ENCODE measurements at places on chromosomes 7 and 10. TPM values are rescaled to one million over a fixed set of nuclear protein-coding genes. Genes with fewer than 3 reads are reported as not detected.

The TMEM225B gene
- 1.1 TPM for total RNA-seq

The CEP41 gene
- total RNA-seq = 6.5 TPM

The CRPPA gene
- total RNA-seq = 1.8 TPM

The ADAM22 gene
- total RNA-seq = 0.37 TPM

The ASB4 gene
- under 0.01 TPM for total RNA-seq

The OR2A5 gene
- not detected for total RNA-seq

The HTR5A gene
- total RNA-seq = not detected

The SFTPA2 gene
- total RNA-seq = not detected

The SLC26A3 gene
- total RNA-seq = not detected

The PDK4 gene
- total RNA-seq = 16.2 TPM

The TMEM72 gene
- not detected for total RNA-seq
